ENCODE measurements at places on chromosomes 5 and 9.

GRCh38 chr5:132098621-132099020 lies 25.0 kb downstream of the CSF2 start:
- no peak for DNase-seq

DNA sequence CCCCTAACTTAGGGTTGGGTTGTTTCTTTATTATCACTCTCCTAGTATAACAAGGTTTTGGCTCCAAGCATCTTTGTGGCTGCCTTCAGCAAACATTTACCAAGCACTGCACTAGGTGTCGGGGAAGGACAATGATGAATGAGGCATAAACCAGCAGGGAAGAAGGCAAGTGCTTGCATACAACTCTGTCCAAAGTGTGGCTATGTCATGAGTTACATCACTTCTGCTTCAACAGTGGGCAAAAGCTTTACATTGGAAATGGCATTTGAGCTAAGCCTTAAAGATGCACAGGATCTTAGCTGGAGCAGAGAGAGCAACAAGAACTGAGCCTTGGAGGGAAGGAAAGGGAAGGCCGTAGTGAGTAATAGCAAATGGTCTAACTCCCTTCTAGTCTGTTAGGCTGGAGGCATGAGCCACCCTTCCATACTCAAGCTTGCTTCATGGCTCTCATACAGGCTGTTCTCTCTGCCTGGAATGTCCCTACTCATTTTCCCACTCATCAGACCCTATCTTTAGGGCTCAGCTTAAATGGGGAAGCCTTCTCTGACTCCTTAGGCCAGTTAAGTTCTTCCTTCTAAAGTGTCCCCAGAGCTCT lies 121.8 kb downstream of the SEMA6A start:
- DNase-seq: no peak

DNA sequence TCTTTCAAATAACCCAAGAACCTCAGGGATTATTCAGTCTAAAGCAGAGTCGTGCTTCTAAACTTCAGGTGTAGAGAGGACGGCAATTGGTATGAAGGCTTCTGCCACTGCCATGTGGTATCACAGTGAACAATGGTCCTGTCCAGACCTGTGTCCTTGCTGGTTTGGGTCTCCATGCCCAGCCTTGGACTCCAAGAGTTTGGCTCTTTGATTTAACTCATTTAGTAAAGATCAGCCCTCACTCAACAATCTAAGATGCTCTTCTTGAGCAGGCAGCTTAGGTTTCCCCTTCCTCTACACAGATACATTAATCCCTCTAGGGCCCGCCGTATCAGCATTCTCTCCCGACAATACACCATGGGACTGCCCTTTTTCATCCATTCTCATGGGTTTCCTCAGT lies 518.0 kb downstream of the RAB3C start:
- DNase-seq: no peak

GRCh38 chr9:27160636-27161035 lies 51.6 kb downstream of the TEK start:
- no peak for DNase-seq

- peak; percentile 1 for DNase-seq
Observed at GRCh38 chr5:59449905-59450644, 443.5 kb downstream of the PDE4D start.

- DNase-seq: no peak
Observed at GRCh38 chr5:32654427-32654826, 56.7 kb upstream of the NPR3 start.

- DNase-seq: no peak
Observed at GRCh38 chr9:36163049-36163785, 6.0 kb upstream of the CCIN start.

DNA sequence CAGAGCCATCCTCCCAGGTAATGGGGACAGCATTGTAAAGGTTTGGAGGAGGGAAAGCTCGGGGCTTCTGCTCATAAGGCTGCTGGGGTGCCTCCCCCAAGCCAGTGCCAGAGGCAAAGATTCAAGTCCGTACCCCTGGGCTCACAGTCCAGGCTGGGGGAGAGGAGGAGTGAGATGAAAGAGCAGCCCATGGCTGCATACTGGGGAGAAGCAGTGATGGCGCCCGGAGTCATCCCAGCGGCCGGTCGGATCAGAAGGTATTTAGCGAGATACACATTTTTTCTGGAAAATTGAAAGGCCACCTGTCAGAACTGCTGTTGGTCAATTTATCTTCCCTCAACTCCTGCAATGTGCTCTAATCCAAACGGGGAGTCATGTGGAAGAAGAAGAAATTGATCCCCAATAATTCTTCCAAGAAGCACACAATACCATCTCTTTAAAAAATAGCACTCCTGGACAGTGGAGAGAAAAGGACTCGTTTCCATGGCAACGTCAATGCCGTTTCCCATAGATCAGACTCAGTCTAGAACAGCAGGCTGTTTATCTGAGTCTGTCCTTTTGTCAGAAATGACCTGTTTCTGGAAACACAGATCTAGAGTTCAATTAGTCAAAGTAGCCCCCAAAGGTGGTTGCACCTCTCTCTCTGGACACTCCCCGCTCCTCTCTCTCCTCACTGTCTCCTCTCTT lies 65.9 kb downstream of the NSG2 start:
- no peak for DNase-seq

GRCh38 chr9:127961613-127962155 lies 19.1 kb downstream of the EEIG1 start:
- DNase-seq: no peak

DNA sequence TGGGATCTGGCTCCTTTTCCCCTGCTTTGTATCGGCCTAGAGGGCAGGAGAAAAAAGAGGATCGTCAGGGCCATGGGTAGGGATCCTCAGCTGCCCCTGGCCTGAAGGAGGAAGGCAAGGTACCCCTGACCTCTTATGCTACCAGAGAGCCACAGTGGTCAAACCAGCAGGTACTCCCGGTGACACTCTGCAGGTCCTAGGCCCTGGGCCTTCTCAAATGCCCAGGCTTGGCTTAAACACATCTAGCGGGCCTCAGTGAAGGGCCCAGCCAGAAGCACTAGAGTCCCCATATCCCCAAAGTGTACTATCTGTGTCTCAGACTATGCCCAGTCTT lies 3.5 kb downstream of the IRF1 start:
- no peak for DNase-seq

DNA sequence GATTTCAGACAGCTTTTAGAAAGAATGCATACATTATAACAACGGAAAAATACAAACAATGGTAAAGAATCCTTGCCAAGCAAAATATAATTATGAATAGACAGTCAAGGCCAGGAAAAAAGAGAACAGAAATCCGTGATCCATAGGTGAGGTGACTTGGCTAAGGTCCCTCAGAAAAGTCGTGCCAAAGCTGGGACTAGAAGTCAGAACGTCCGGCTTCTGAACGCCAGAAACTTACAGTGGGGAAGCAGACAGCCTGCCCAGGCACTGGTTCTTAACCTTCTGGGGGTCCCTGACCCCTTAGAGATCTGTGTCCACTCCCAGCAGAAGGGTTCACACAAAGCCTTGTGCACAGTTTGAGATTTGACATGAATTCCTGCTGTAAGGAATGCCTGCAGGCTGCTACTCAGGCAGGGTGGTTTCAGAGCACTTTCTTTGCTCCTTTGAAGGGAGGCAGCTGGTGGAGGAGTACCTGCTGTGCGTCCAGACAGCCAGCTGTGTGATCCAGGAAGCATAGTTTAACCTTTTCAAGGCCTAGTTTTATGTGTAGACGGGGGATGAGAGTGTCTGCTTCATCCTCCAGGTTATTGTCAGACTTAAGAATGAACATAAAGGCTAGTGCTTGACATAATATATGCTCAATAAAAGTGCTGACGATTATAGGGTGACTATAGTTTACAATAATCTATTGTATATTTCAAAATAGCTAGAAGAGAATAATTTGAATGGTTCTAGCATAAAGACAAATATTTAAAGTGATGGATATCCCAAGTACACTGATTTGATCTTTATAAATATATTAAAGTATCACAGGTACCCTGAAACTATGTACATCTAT lies 852 bp downstream of the ARHGEF37 start:
- DNase-seq: no peak

DNA sequence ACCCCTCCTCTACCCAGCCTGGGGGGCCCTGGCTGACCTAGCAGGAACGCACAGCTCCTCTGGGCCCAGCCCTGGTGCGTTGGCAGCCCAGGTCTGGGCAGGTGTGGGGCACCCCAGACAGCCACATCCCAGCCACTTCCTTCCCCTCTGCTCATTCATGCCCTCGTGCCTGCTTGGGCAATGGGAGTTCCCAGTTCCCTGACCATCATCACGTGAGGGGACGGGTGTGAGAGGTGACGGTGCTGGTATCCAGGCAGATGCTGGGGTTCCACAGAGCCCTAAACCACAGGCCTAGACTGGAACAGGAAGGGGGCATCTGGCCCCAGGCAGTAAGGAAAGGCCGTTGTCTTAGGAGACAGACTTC lies 8.4 kb downstream of the RALGDS start:
- DNase-seq: peak; percentile 38

DNA sequence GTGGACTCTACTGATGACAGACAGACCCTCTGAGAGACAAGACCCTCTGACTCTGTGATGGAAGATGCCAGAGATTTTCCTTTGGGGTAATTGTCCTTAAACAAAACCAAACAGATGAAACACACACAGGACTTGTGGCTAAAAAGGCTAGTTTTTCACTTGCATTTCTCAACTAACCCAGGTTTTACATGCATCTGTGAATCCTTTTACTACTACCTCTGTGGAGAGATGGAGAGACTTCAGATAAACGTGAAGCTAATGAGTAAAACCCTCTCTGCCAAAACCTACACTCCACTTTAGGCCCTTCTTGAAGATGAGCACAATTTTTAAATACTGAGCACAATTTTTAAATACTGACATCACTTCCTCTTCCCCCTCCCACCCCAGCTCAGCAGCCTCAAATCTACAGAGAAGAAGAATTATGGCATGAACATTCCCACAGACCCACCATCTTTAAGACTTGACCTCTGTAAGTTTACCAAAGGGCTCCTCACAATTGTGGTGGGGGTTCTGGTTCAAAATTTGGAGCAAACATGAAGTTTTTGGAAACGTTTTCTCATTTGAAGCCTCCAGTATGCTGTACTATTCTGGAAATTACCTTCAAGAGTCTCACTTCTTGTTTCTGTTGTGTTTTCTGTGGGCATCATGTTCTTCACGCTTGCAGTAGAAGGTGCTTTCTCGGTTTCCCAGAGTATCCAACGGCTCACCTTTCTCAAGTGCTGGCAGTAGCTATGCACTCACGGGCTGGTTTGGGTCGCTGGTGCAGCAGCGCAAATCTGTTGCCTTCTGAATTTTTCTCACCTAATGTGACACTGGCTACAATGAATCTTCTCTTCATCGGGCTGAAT lies 42.7 kb downstream of the ACER2 start:
- peak; percentile 33 for DNase-seq

DNA sequence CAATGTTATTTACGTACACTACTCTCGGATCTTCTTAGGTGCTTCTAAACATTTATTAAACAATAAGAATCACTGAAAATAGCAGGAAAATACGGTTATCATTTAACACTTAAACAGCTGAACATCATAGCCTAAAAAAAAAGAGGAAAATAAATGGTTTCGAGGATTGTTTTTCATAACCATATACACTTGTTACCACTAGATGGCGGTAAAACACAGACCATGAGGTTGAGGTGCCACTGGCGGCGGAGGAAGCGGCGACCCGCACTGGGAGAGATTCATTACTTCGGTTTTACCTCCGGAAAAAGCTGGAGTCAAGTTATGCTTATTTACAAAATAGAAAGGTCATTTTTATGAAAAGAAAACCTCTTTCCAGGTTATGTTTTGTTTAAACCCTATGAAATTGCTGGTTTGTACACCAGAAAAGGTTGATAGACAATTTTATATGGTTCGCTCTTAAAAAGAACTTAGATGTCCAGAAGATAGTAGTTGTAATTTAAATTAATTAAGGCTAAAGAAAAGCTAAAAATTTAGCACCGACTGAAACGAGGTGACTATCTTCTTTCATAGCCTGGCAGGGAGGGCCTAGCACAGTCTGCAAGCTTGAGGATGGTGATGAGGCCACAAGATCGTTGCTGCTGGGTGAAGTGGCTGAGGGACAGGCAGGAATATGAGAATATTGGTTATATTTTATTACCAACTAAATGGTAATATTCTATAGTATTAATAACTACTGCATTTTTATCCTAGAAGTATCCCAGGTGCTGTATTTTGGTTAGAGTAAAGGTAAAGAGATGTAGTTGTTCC lies 605.7 kb downstream of the RAB3C start:
- DNase-seq: peak; percentile 63

- DNase-seq: no peak
Observed at GRCh38 chr5:143311955-143312354, 91.5 kb downstream of the NR3C1 start.

- DNase-seq: no peak
Observed at GRCh38 chr9:34499076-34499475, 23.7 kb downstream of the ENHO start.

- no peak for DNase-seq
Observed at GRCh38 chr5:118902656-118903438, 85.5 kb downstream of the DTWD2 start.

DNA sequence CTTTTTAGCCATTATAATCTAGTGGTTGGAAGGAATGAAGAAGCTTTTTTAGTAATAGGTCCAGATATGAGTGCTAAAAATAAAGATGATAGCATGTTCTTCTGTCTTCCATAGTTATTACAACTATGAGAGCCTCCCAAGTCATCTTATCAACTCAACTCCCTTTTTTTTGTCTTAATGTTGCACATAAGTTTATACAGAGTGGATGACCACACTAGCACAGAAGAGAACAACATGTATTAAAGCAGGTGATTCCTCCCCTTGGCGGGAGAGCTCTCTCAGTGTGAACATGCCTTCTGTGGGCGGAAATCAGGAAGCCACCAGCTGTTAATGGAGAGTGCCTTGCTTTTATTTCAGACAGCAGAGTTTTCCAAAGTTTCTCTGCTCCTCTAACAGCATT lies 40.1 kb upstream of the STX17 start:
- no peak for DNase-seq

DNA sequence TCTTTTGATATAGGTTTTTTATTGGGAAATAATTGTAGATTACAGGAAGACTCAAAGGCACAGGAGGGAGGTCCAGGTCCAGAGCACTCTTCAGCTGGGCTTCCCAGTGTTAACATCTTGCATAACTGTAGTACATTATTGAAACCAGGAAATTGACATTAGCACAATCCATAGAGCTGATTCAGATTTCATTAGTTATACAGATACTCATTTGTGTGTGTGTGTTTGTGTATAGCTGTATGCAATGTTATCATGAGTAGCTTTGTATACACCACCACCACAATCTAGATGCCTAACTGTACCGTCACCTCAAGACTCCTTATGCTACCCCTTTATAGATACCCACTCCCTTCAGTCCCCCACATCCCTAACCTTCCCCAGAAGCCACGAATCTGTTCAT lies 47.9 kb downstream of the SLC36A1 start:
- no peak for DNase-seq

GRCh38 chr5:76999451-76999850 lies 30.8 kb upstream of the AGGF1 start:
- DNase-seq: no peak
